ENCODE measurements at places on chromosomes 1 and 21. TPM values are rescaled to one million over a fixed set of nuclear protein-coding genes. Genes with fewer than 3 reads are reported as not detected.
A peak's percentile ranks its signal among the peaks of the same experiment; 100 is the strongest.

The GBP5 gene
- total RNA-seq = 85.5 TPM

DNA sequence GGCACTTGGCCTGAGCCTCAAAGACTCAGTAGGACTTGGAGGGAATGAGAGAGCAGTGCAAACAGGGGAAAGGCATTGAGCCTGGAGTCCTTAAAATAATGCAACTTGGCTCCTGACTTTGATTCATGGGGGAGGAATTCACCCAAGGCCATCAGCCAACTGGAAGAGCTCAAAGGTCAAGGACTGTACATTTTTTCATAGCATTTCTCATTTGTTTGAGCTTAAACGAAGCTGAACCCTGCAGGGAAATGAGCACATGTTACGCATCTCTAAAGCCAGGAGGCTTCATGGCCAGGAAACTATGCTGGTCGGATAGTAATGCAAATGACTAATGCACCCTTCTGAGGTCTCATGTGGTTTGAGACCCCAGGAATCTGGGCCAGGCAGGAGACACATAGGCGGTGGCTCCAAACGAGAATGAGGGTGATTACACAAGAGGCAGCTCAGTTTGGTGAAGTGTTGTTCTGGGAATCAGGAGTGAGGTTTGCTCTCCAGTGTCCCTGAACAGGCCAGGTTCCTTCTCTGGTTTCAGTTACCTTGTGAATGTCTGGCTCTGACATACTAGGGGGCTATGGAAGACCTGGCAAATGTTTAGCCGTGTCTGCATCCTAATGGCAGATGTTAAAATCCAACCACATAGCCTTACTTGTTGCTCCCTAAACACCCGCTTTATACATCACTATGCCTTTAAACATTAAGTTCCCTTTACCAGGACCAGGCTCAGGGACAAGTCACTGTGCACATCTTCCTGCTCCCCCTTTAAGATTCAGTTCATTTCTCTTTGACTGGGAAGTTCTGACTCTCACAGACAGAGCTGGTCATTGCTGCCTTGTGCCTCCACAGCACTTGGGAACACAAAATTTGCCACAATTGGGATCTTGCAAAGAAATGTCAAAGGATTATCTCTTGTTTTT lies 503.9 kb upstream of the USP24 start:
- no peaks in the 10 kb centered on the region for H3K4me1 ChIP-seq
- no peak for DNase-seq
- H3K27ac ChIP-seq = no peak overlapping the region
- H3K4me3 ChIP-seq = no peak overlapping the region

DNA sequence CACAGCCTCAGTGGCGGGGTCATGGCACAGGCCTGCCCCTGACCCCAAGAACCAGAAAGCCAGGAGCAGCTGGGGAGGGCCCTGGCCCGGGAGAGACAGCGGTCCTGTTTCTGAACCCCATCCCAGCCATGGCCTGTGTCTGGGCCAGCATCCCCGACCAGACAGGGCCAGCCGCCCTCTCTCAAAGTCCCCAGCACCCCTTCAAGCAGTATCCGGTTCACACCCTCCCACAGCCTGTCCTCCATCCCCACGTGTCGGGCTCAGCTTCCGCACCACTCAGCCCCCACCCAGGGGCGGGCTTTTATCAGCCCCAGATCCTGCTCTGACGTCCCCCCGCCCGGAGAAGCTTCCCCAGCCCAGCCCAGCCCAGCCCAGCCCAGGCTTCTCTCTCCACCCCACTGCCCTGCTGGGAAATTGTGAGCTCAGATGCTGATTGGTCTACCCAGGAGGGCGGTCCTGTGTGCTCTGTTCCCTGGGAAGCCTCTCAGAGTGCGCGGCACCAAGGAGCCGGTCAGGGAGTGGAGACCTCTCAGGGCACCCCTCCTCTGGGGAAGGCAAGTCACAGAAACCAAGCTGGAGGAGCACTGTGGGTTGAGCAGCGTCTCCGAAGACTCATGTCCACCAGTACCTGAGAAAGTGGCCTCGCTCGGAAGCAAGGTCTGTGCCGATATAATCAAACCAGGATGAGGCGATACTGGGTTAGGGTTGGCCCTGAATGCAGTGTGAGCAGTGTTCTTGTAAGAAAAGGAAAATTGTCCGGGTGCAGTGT lies 4.7 kb upstream of the FAAP20 start:
- DNase-seq = peak; percentile 94
- H3K27ac ChIP-seq = peak overlapping the region; percentile 84
- peaks cover 15% of the 10 kb centered on the region for H3K4me1 ChIP-seq
- H3K36me3 ChIP-seq = no peaks in the 10 kb centered on the region
- peak overlapping the region; percentile 93 for H3K4me3 ChIP-seq

- peaks cover 2% of the 10 kb centered on the region for H3K36me3 ChIP-seq
- DNase-seq = no peak
- H3K4me3 ChIP-seq = no peak overlapping the region
- no peak overlapping the region for H3K27ac ChIP-seq
- peaks cover 5% of the 10 kb centered on the region for H3K4me1 ChIP-seq
These were observed 117.0 kb downstream of the NEK7 start for GRCh38 chr1:198273748-198274295.

- H3K27ac ChIP-seq = no peak overlapping the region
- peaks cover 32% of the 10 kb centered on the region for H3K4me1 ChIP-seq
- no peak overlapping the region for H3K4me3 ChIP-seq
- peaks cover 5% of the 10 kb centered on the region for H3K36me3 ChIP-seq
These were observed 2.3 kb upstream of the LYPLAL1 start for GRCh38 chr1:219171192-219171935.

- no peaks in the 10 kb centered on the region for H3K27me3 ChIP-seq
- DNase-seq = peak; percentile 44
- peaks cover 43% of the 10 kb centered on the region for H3K4me1 ChIP-seq
- no peaks in the 10 kb centered on the region for H3K36me3 ChIP-seq
- H3K27ac ChIP-seq = peak overlapping the region; percentile 76
These were observed 21.0 kb upstream of the LYST start for GRCh38 chr1:235887676-235888075.

The TTLL7 gene
- not detected for total RNA-seq

- peaks cover 15% of the 10 kb centered on the region for H3K4me1 ChIP-seq
- no peak overlapping the region for H3K4me3 ChIP-seq
- no peak for DNase-seq
- H3K27me3 ChIP-seq = no peaks in the 10 kb centered on the region
- H3K27ac ChIP-seq = peak overlapping the region; percentile 77
- H3K36me3 ChIP-seq = peaks cover 16% of the 10 kb centered on the region
These were observed 73.8 kb downstream of the USP24 start for GRCh38 chr1:55141295-55141893.

The S100A3 gene
- total RNA-seq = not detected

DNA sequence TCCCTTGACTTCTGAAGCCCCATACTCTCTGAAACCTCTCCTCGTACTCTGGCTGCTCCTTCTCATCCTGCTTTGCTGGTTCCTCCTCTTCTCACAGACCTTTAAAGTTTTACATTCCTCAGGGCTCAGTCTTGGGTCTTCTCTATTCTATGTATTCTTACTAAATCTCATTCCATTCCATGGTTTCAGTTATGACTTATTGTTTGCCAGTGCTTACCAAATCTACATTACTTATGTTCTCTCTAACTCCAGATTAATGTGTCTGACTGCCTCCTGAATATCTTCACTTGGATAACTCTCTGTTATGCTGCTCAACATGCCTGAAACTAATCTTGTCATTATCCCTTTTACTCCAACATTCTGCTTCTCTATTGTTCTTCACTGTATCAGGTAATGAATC lies 5.4 kb upstream of the SLC35D1 start:
- no peaks in the 10 kb centered on the region for H3K36me3 ChIP-seq
- no peak for DNase-seq
- H3K27ac ChIP-seq = no peak overlapping the region
- H3K4me1 ChIP-seq = peaks cover 2% of the 10 kb centered on the region
- no peak overlapping the region for H3K4me3 ChIP-seq

DNA sequence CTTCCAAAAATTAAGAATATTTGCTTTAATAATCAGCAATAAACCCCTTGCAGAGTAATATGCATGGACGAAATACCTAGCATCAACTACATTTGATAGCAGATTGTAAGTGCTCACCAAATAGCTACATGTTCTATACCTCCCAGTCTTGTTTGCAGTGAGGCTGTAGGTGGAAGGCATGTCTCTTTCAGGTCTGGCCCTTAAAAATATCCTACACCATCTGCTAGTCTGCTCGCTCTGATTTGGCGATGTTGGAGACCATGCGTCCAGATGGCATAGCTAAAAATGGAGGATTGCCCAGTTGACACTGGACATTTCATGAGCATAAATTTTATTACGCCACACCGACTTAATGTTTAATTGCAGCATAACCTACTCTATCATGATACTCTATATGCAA lies 47.1 kb downstream of the SSX2IP start:
- no peak for DNase-seq
- no peak overlapping the region for H3K27ac ChIP-seq
- peaks cover 2% of the 10 kb centered on the region for H3K27me3 ChIP-seq

The KDF1 gene
- 0.24 TPM for total RNA-seq

GRCh38 chr1:109161858-109162606 lies 48.1 kb downstream of the ELAPOR1 start:
- DNase-seq = peak; percentile 42
- no peaks in the 10 kb centered on the region for H3K27me3 ChIP-seq
- H3K4me3 ChIP-seq = no peak overlapping the region
- no peak overlapping the region for H3K27ac ChIP-seq
- H3K4me1 ChIP-seq = peaks cover 17% of the 10 kb centered on the region

GRCh38 chr21:31604591-31605190 lies 54.8 kb upstream of the SOD1 start:
- H3K27me3 ChIP-seq = no peaks in the 10 kb centered on the region
- no peak overlapping the region for H3K27ac ChIP-seq
- no peak overlapping the region for H3K4me3 ChIP-seq
- peak; percentile 83 for DNase-seq
- peaks cover 7% of the 10 kb centered on the region for H3K4me1 ChIP-seq

DNA sequence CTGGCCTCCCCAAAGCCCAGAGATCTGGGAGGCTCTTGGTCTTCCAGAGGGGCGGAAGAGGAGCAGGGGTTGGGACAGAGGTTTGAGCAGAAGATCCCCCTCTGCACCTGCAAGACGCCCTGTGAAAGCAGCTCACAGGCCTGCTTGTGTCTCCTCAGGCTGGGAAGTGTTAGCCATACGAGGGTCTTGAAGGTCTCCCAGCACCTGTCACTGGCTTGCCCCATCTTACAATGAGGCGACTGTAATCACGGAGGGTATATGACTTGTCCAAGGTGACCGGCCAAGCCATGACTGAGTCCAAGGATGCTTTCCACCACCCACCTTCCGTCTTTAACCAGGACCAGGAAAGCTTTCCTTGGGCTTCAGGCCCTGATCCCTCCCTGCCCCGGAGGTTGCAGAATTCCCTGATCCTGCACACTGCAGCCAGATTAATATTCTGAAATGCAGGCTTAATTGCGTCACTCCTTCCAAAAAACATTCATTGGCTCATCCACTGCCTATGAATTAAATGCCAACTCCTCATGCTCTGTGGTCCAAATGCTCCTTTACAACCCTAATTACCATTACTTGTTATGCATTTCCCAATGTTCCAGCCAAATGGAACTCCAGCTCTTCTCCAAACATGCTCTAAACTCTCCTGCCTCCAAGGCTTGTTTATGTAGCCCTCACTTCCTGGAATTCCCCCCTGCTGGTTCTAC lies 64.0 kb downstream of the DDX20 start:
- H3K4me1 ChIP-seq = no peaks in the 10 kb centered on the region
- no peaks in the 10 kb centered on the region for H3K36me3 ChIP-seq
- no peak overlapping the region for H3K27ac ChIP-seq

The BARHL2 gene
- total RNA-seq = not detected

- H3K36me3 ChIP-seq = no peaks in the 10 kb centered on the region
- peak; percentile 50 for DNase-seq
- no peak overlapping the region for H3K4me3 ChIP-seq
- H3K4me1 ChIP-seq = peaks cover 5% of the 10 kb centered on the region
- no peaks in the 10 kb centered on the region for H3K27me3 ChIP-seq
These were observed 180.4 kb downstream of the FGGY start for GRCh38 chr1:59477286-59477685.

DNA sequence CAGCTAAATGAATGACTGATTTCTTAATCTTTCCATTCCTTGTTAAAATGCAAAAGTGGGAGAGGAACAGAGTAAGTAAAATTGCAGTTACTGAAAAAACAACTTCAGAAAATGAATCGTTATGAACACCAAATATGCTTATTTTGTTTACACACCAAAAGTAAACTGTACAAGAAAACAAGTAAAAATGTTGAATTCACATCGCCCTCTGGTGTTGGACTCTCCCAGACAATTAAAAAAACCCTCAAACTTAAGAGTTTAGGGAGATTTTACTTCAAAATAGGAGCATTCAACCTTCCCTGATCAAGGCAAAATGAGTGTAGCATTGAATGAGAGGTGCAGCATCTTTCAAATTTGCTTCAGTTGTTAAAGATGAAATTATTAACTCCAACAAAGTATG lies 19.4 kb upstream of the ESRRG start:
- no peaks in the 10 kb centered on the region for H3K4me1 ChIP-seq
- no peak overlapping the region for H3K27ac ChIP-seq
- DNase-seq = no peak
- H3K36me3 ChIP-seq = no peaks in the 10 kb centered on the region
- H3K27me3 ChIP-seq = no peaks in the 10 kb centered on the region

- no peak overlapping the region for H3K27ac ChIP-seq
- no peaks in the 10 kb centered on the region for H3K4me1 ChIP-seq
- H3K27me3 ChIP-seq = no peaks in the 10 kb centered on the region
- no peaks in the 10 kb centered on the region for H3K36me3 ChIP-seq
These were observed 45.7 kb downstream of the KCNN3 start for GRCh38 chr1:154824179-154825000.

- H3K4me3 ChIP-seq = no peak overlapping the region
- H3K4me1 ChIP-seq = no peaks in the 10 kb centered on the region
These were observed 49.9 kb upstream of the KCNH1 start for GRCh38 chr1:211183747-211184313.

DNA sequence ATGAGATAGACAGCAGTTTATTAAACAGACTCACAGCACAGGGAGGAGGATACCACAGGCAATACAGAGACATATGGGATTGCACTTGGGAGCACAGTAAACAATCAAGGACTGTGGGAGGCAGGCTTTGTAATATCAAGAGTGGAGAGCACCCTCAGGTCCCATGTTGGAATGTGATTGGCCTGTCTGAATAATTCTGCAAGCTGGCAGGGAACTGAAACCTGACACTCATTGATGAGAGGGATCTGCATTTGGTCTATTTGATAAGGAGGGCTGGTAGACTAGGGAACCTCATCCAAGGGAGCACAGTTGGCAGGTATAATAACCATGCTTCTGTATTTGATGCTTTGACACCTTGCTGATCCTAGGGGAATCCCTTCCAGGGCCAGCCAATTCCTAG lies 69.9 kb upstream of the PRMT6 start:
- peaks cover 19% of the 10 kb centered on the region for H3K27me3 ChIP-seq
- H3K27ac ChIP-seq = no peak overlapping the region
- H3K4me1 ChIP-seq = no peaks in the 10 kb centered on the region
- no peaks in the 10 kb centered on the region for H3K36me3 ChIP-seq
- no peak for DNase-seq

GRCh38 chr21:15437883-15438282 lies 291.9 kb upstream of the USP25 start:
- H3K36me3 ChIP-seq = no peaks in the 10 kb centered on the region
- no peaks in the 10 kb centered on the region for H3K27me3 ChIP-seq
- no peak overlapping the region for H3K4me3 ChIP-seq
- H3K27ac ChIP-seq = peak overlapping the region; percentile 36

DNA sequence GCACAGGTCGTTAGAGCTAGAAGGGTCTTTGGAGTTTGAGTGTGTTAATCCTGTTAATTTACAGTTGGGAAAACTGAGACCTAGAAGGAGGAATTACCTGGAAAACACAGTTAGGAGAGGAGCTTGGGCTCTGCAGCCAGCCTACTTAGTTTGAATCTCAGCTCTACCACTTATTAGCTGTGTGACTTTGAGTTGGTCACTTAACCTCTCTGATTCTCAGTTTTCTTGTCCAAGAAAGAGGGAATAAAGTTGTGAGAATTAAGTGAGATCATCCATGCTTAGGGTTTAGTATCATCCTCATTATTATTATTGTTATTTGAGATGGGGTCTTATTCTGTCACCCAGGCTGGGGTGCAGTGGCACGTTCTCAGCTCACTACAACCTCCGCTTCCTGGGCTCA lies 5.4 kb upstream of the HTR1D start:
- DNase-seq = no peak
- no peaks in the 10 kb centered on the region for H3K36me3 ChIP-seq
- peaks cover 34% of the 10 kb centered on the region for H3K27me3 ChIP-seq
- no peak overlapping the region for H3K4me3 ChIP-seq

Measured in activated naive CD4-positive, alpha-beta T cell treated with anti-CD3 and anti-CD28 coated beads for 36 hours (primary cell).